ENCODE measurements at places on chromosomes 11 and 22.

DNA sequence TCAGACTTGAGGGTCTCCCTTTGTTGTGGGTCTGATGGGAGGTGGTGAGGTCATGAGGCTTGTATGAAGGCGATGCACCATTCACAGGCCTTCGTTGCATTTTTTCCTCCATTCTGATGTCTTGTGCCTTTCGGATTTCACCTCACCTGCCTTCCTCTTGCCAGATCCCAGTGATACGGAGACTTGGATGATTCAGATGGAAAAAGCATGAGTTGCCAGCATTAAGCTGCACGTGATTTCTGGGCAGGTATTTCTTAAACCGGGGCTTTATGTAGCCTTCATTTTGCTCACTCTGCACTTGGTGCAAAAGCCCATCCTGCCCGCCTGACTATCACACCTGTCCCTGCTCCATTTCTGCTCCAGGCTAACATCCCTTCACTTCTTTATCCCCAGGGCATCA, 216.7 kb downstream of the SNX19 start:
- no peak for DNase-seq

- DNase-seq = no peak
Observed at GRCh38 chr11:43410394-43410793, 51.7 kb downstream of the TTC17 start.

GRCh38 chr11:133136376-133136775, 395.9 kb downstream of the OPCML start:
- DNase-seq = no peak

DNA sequence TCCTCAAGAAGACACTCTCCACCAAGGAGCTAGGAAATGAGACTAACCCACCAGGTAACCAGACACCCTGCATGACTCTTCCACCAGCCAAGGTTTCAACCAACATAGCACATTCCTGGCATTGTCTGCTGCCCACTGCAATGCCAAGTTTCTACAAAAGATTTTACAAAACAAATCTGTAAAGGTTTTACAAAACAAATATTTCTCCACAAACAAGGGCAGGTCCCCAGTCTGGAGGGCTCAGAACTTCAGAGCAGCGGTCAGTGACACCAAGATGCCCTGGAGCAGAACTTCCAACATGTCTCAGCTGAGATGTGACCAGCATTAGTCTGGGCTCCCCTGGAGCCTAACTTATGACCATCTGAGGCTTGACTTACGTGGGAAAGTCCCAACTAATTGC, 14.0 kb downstream of the GALNT18 start:
- DNase-seq = no peak

DNA sequence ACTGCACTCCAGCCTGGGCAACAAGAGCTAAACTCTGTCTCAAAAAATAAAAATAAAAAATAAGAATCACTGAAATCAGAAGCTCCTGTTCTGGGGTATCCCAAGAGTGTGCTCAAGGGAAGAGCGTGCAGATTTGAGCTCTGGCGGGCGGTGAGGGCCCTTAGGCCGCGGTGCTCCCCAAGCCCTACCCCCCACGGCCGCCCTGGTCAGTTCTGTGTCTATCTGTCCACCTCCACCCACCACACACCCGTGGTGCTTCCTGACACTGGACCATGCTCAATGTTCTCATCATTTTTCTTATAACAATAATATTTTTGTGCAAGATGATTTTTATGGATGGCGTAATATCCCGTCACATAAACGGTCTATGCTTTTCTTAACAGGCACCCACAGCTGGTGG, 71.1 kb downstream of the RTL6 start:
- DNase-seq = no peak

DNA sequence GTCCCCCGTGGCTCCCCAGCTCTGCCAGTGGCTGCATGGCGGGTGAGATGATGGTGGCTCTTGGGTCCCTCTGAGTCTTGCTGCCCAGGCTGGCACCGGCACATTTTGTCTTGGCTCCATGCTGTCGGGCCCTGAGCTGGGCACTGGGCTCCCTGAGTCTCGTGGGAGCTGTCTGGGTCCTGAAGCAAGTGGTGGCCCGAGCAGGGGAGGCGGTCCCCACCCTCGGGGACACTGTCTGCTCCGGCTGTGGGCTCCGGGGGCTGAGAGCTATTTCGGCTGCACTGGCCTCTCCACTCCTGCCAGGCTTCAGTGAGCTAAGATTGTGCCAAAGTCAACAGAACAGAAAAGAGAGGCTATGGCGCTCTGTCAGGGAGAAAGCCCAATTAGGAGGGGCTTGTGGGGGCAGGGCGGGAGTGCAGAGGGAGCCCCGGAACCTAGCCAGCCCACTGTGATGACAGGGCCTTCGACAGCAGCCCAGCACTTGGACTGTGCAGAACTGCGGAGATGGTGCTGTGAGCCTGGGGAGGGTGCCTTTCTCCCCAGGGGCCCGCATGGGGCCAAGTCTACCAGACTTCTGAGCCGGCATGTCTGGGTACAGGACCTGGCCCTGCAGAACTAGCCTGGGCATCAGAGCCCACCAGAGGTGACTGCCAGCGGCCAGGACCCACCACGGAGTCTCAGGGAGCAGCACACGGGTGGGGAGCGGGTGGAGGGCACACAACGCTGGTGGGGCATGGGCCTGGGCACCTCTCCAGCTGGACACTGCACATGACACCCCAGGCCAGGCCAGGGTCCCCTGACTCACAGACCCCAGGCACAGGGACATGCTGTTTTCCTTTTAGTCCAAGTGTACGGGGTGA, 38.0 kb downstream of the RTN4R start:
- DNase-seq = peak; percentile 4

DNA sequence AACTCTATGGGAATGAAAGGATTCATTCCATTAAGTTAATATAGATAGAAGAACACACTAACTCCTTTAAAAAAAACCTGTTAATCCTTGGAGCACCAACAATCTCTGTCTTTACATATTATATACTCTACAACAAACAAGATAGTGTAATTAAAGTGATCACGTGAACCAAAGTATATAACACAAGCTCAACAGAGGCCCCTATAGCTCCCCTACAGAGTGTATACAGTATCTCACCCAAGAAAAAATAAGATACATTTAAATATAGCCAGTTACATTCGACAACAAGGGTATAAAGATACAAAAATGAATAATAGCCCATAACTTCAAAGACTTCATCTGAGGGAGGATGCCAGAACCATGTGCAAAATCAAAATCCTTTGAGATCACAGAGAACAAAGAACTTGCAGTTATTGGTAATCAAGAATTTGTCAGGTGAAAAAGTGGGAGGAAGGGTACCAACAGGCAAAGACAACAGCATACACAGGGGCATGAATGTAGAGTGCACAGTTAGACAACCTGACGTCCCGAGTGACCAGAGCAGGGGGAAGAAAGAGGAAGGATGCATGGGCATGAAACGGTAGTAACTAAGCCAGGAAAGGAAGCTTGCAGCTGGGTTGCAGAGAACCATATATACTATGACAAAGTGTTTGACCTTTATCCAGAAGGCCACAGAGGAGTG, 4.7 kb downstream of the FCHSD2 start:
- DNase-seq = no peak

- DNase-seq = no peak
Observed at GRCh38 chr11:97996762-97997161, 1024.0 kb upstream of the CNTN5 start.

DNA sequence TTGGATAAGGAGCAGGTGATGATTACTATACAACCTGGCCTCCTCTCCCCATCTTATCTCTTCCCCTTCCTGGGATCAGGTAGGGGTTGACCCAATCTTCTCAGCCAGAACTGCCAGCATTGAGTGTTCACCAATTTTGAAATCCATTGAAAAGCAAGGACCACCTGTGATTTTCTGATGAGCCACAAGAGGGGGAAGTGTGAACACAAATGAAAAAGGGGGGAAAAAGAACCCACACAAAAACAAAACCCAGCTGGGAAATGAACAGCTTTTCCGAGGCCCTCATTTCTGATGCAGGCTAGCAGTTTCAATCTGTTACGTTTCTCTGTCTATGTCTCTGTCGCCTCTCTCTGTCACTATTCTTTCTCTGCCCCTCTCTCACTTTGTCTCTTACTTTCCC, 161.9 kb downstream of the INSC start:
- peak; percentile 26 for DNase-seq

GRCh38 chr22:39625569-39626537, 55.3 kb downstream of the CACNA1I start:
- no peak for DNase-seq

GRCh38 chr11:130087294-130087926, 17.7 kb downstream of the APLP2 start:
- DNase-seq = no peak

- no peak for DNase-seq
Observed at GRCh38 chr11:97607291-97608000, 1217.6 kb downstream of the JRKL start.

GRCh38 chr22:29184849-29185490, 20.7 kb upstream of the EMID1 start:
- no peak for DNase-seq

- no peak for DNase-seq
Observed at GRCh38 chr11:34513682-34514449, at the start of gene ELF5. Gene ELF5, minus strand, starts transcription at chr11:34513794. Its CDS starts 8,045 bp downstream, at chr11:34505749.

GRCh38 chr11:18379201-18379600, 15.2 kb upstream of the LDHA start:
- no peak for DNase-seq

DNA sequence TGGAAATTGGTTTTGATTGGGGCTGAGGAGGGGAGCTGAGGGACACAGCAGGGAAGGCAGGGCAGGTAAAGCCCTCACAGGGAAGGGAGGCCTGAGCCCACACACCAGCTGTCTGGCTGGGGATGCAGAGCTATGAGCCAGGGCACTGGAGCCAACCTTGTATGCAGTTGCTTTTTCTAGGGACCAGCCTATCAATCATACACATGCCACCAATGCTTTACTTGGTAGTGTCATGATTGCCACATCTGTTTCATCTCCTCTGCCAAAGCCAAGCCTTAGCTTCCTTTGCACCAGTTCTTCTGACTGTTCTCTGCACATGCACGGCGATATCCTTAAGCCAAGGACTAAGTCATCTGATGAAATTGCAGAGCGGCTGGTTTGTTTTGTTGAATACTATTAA, 207.1 kb upstream of the PLET1 start:
- no peak for DNase-seq

DNA sequence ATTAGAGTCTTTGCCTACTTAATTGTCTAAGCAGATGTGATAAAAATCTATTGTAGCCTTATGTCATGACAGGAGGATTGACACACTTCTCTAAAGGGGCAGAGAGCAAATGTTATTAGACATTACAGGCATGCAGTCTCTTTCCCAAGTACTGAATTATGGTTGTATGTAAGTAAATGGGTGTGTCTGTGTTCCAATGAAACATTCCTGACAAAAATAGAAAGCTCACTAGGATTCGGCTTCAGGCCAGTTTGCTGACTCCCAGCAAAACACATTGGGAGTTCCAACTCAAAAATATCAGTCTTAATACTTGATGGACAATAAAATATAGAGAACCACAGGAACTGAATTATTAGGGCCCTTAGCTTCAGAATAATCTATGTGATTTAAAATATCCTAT, 1480.4 kb downstream of the FAM181B start:
- no peak for DNase-seq

DNA sequence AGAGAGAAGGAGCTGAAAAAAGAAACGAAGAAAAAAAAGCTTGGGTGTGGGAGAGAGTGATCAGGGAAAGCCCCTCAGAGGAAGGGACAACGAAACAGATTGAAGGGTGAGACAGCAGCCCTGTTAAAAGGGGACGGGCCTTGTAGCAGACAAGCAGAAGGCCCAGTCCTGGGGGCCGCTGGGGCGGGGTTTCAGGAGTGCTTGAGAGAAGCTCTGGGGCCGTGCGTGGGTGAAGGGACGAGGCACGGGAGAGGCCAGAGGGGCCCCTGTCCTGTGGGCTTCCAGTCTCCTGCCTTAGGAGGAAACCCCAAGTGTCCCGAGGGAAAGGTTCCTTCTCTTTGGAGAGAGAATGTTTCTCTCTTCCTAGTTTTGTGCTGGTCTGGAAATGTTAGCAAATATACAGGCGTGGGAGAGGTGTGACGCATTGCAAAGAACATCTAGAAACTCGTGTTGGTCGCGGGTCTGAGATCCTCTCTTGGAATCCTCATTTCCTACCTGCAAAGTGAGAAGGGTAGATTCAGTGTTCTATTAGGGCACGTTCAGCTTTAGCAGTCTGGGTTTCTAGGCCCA, 28.6 kb downstream of the ADAMTS15 start:
- no peak for DNase-seq

DNA sequence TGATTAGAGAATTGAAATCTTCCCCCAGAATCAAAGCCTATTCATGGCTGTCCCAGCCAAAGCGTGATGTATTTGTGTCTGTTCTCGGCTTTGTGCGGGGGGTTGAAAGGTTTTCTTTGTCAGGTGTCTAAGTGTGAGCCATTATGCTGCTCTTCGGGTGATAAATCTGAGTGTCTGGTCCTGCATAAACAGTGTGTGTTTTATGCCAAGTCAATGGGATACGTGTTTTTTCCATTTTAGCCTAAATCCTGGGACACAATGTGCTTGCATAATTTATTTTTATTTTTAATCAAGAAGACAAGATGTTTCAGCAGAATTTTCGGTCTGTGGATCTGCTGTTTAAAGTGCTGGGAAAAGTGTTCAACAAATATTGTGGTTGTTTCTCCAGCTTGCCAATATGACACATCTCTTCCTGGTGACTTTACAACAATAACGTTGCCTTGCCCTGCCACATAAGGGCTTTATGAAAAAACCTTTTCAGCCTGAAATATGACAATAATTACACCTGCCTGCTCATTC, 267.8 kb downstream of the TBC1D22A start:
- DNase-seq = no peak

GRCh38 chr11:121958323-121958970, 157.6 kb downstream of the BLID start:
- no peak for DNase-seq

GRCh38 chr22:50182176-50183081, 3.3 kb upstream of the TRABD start:
- DNase-seq = no peak

DNA sequence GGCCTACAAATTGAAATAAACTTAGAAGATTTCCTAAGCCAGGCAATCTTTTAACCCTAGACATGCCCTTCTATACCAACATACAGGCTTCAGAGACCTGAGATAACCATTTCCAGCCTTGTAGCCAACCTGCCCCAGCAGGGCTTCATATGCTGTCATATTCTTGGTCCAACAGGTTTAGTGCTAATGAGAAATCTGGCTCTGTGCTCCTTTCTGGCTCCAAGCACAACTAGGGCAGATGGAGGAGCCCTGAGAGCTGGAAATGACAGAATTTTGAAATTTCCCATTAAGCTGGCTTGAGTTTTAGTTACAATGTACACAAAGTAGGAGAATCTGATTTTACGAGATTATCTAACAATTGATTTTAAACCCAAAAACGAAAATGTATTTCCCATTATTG, 323.0 kb upstream of the CCDC90B start:
- no peak for DNase-seq

DNA sequence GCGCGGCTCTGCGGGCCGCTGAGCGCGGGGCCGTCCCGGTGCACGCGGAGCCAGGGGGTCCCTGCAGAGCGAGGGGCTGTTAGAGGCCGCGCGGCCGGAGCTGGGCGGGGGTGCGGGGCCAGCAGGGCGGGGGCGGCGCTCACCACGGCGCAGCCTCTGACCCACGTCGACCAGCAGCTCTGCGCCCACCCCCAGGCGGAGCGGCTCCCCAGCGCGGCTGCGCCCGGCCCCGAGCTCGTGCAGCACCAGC, 385 bp upstream of the SCO2 start:
- DNase-seq = peak; percentile 91

- no peak for DNase-seq
Observed at GRCh38 chr11:63958008-63958407, 16.4 kb upstream of the COX8A start.
